ENCODE measurements at places on chromosomes 13 and 19. TPM values are rescaled to one million over a fixed set of nuclear protein-coding genes. Genes with fewer than 3 reads are reported as not detected.
A peak's percentile ranks its signal among the peaks of the same experiment; 100 is the strongest.

Gene PIP5K1C
- total RNA-seq = 42.1 TPM

- peaks cover 59% of the 10 kb centered on the region for H3K4me1 ChIP-seq
- H3K36me3 ChIP-seq = no peaks in the 10 kb centered on the region
- H3K4me3 ChIP-seq = no peak overlapping the region
- no peaks in the 10 kb centered on the region for H3K27me3 ChIP-seq
- DNase-seq = no peak
Measured at GRCh38 chr19:44740351-44740824, 8.1 kb upstream of the BCL3 start.

DNA sequence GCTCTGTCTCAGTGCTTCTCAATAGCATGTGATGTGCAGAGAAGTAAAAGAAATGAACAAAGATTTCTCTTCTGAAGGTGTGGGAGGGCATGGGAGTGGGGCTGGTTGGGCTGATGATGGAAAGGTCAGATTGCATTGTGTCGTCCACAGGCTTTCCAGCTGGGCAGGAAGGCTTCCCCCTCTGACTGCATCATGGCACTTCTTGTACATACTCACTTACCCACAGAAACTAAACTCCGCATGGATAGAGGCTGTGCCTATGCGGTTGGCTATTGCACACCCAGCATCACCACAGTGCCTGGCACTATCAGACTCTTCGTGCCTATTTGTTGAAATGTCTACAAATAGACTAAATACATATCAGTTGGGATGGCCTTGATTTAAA, 24.4 kb upstream of the TNFSF11 start:
- H3K4me3 ChIP-seq = no peak overlapping the region
- DNase-seq = no peak
- no peak overlapping the region for H3K27ac ChIP-seq
- no peaks in the 10 kb centered on the region for H3K4me1 ChIP-seq
- H3K36me3 ChIP-seq = no peaks in the 10 kb centered on the region
- no peaks in the 10 kb centered on the region for H3K27me3 ChIP-seq

- H3K4me3 ChIP-seq = no peak overlapping the region
- no peaks in the 10 kb centered on the region for H3K4me1 ChIP-seq
- no peaks in the 10 kb centered on the region for H3K27me3 ChIP-seq
- H3K36me3 ChIP-seq = no peaks in the 10 kb centered on the region
- DNase-seq = no peak
- H3K27ac ChIP-seq = no peak overlapping the region
Measured at GRCh38 chr13:70357031-70357430, 248.8 kb upstream of the KLHL1 start.

GRCh38 chr19:49022116-49022515, 2.0 kb downstream of the CGB3 start:
- H3K27me3 ChIP-seq = no peaks in the 10 kb centered on the region
- H3K36me3 ChIP-seq = no peaks in the 10 kb centered on the region
- DNase-seq = no peak
- H3K4me3 ChIP-seq = no peak overlapping the region

- H3K27ac ChIP-seq = no peak overlapping the region
- no peak for DNase-seq
- H3K4me3 ChIP-seq = no peak overlapping the region
- no peaks in the 10 kb centered on the region for H3K4me1 ChIP-seq
- H3K27me3 ChIP-seq = no peaks in the 10 kb centered on the region
Measured at GRCh38 chr13:89923736-89924135, 1423.8 kb upstream of the MIR17HG start.

DNA sequence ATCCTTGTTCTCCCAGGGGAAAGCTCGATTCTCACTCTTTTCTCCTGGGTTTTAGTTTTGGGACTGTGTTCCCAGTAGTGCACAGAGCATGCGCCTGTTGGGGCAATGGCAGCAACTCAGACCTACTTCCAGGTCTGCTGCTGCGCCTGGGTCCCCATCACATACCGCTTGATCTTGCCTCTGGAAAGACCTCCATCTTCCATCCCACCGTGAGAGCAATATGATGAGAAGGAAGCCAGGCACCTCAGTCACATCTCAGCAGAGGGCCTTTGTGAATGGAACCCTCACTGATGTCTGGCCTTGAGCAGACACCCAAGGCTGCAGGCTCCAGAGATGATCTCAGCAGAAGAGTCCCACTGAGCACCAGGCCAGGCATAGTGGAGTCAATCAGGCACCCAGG, 176.8 kb upstream of the ZNF507 start:
- no peaks in the 10 kb centered on the region for H3K36me3 ChIP-seq
- no peak overlapping the region for H3K4me3 ChIP-seq
- H3K27me3 ChIP-seq = peaks cover 5% of the 10 kb centered on the region
- H3K4me1 ChIP-seq = no peaks in the 10 kb centered on the region
- no peak for DNase-seq

- H3K27me3 ChIP-seq = no peaks in the 10 kb centered on the region
- no peak overlapping the region for H3K27ac ChIP-seq
- H3K4me1 ChIP-seq = peaks cover 16% of the 10 kb centered on the region
- no peak overlapping the region for H3K4me3 ChIP-seq
- no peaks in the 10 kb centered on the region for H3K36me3 ChIP-seq
Measured at GRCh38 chr13:40609972-40610726, 56.3 kb downstream of the FOXO1 start.

DNA sequence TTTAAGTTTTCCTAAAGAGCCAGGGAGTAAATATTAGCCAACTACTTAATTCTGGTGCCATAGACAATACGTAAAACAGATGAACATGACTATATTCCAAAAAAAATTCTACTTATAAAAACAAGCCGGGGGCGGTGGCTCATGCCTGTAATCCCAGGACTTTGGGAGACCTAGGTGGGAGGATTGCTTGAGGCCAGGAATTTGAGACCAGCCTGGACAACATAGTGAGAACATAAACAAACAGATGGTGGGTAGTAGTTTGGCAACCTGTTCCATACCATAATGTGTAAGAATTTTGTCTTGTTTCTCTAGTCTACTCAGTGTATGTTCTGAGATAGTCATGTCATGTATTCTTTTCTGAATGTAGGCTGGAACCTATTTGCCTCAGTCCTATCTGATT, 25.4 kb downstream of the ITM2B start:
- no peak overlapping the region for H3K27ac ChIP-seq
- no peak overlapping the region for H3K4me3 ChIP-seq
- no peaks in the 10 kb centered on the region for H3K4me1 ChIP-seq
- H3K36me3 ChIP-seq = peaks cover 100% of the 10 kb centered on the region
- no peaks in the 10 kb centered on the region for H3K27me3 ChIP-seq

Gene PLIN4
- total RNA-seq = 4.1 TPM

DNA sequence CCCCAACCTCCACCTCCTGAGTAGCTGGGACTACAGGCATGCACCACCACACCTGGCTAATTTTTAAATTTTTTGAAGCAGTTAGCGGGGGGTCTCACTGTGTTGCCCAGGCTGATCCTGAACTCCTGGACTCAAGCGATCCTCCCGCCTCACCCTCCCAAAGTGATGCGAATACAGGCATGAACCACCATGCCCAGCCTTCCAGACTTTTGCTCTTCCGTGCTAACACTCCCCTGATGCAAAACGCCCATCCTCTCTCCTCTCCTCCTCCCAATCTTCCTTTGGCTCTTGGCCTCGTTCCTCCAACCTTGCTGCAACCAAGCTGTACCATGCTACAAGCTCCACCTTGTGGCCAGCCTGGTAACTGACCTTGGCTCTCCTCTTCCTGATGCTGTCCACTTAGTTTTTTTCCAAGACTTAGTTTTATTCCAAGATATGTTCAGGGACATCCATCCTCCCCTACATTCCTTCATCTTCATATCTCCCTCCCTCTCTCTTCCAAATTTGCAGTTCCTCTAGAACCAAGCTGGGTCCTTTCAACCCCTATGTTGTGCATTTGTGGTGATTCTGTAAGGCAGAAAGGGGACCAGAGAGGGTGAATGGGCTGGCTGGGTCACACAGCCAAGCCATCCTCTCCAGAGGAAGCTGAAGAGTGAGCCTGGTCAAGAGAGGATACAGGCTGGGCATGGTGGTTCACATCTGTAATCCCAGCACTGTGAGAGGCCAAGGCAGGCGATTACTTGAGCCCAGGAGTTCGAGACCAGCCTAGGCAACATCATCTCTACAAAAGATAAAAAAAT, 32.8 kb downstream of the TINCR start:
- DNase-seq = no peak
- peaks cover 5% of the 10 kb centered on the region for H3K4me1 ChIP-seq
- no peak overlapping the region for H3K4me3 ChIP-seq
- no peaks in the 10 kb centered on the region for H3K36me3 ChIP-seq

Gene APLP1
- 7.0 TPM for total RNA-seq

DNA sequence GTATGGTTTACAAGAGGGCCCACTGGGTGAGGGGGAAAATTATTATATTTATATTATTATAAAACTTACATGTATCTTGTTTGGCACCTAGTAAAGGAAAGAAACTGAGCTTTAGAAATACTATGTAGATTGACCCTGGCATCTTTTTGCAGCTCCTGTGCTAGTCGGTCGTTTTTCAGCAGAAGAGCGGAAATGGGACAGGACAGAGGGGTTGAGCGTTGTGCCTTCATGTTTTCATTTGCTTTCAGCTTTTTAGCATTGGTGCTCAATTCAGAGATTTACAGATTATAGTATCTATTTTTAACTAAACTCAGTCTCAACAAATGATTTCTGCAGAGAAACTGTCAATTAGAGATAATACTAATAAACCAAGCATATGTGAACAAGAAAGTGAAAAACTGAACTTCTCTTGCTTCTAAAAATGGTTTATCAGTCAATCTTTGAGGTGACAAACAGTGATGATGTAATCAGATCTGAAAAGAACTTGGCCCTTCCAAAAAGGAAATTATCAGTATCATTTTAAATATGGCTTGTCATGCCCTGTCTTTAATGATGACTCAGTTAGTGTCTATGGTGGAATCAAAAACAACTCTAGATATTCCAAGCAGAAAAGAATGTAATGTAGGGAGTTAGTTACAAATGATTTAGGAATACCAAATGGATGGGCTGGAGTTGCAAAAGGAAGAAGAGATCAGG, 56.9 kb upstream of the KCTD4 start:
- H3K27me3 ChIP-seq = no peaks in the 10 kb centered on the region
- no peak overlapping the region for H3K27ac ChIP-seq
- peaks cover 9% of the 10 kb centered on the region for H3K36me3 ChIP-seq
- no peak overlapping the region for H3K4me3 ChIP-seq
- no peak for DNase-seq
- H3K4me1 ChIP-seq = peaks cover 7% of the 10 kb centered on the region

DNA sequence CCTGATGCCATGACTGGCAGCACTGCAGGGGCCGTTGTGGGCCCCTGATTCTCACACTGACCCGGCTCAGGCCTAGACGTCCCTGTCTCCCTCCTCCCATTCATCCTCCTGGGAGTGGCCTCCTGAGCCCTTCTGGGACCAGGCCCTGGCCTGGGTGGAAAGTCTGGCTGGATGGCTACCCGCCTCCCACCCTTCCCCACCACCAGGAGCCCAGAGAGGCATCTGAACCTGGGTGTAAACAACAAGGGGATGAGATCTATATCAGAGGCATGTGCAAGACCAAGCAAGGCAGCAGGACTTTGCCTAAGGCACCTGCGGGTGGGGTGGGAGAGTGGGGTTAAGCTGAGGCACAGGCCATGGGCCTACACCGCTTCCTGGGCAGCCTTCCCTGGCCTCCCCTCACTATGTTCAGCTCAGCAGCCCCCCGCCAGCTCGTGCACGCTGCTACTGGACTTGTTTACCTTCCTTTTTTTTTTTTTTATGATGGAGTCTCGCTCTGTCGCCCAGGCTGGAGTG, 22.0 kb upstream of the ASPDH start:
- no peak for DNase-seq
- H3K4me3 ChIP-seq = no peak overlapping the region
- no peaks in the 10 kb centered on the region for H3K4me1 ChIP-seq
- no peak overlapping the region for H3K27ac ChIP-seq
- peaks cover 20% of the 10 kb centered on the region for H3K27me3 ChIP-seq
- H3K36me3 ChIP-seq = no peaks in the 10 kb centered on the region

Gene RGS9BP
- total RNA-seq = 2.0 TPM

Gene C13orf42
- not detected for total RNA-seq

DNA sequence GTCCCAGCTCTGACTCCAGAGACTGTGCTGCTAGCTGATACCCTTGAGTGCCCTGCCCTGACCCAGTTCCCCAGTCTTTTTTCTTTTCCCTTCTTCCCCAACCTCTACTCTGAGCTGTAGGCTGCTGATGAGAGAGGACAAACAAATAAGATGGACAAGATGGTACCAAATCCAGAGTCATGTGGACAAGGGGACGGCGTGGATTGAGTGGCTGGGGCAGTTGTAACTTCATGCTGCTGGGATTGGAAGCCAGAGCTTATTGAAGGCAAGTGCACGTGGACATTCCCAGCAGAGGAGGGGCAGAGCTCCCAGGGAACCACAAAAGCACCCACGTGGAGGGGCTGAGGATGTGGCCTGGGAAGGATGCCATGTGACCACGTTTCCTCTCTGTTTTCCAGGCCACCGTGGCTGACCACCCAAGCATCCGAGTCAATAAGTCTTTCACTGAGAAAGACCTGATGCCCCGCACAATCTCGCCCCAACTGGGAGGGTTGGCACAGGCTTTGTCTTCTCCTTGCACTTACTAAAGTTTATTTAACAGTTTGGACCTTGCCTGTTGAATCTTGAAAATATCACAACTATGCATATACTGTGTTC, 323.3 kb upstream of the ZNF507 start:
- H3K27ac ChIP-seq = no peak overlapping the region
- H3K36me3 ChIP-seq = no peaks in the 10 kb centered on the region
- DNase-seq = no peak
- no peaks in the 10 kb centered on the region for H3K27me3 ChIP-seq

DNA sequence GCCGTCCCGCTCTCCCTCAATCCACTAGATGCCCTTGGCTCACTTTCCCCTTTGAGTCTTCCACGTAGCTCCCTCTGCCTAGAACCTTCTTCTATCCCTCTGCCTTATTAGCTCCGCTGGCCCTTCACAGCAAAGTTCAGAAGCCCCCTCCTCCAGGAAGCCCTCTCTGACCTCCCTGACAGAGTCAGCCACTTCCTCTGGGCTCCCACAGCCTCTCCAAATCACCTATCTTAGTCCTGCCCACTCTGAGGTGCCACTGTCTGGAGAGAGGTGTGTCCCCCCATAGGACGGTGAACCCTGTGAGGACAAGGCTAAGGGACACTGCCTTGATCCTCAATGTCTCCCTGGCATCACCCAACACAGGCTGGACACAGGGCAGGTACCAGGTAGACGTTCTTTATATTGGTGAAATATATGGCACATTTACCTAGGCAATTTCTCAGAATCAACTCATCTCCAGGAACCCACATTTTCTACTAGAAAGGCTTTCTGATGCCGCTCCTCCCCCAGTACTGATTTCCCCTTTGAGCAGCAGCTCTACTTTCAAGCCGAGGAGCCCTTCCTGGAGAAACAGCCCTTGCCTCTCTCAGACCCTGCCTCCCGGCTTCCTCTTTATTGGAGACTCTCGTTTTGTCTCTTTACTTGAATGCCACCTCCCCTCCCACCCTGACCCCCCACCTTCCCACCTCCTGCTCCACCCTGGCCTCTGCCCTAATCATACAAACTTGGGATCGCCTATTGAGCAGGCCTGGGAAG, 3.4 kb upstream of the TGFB1 start:
- no peak overlapping the region for H3K4me3 ChIP-seq
- no peak for DNase-seq
- peak overlapping the region; percentile 1 for H3K27ac ChIP-seq
- H3K36me3 ChIP-seq = no peaks in the 10 kb centered on the region
- peaks cover 19% of the 10 kb centered on the region for H3K4me1 ChIP-seq

Gene NLRP9
- total RNA-seq = not detected

Gene DAND5
- total RNA-seq = not detected

Measured in upper lobe of right lung (tissue), 1 donor.